ENCODE measurements at places on chromosomes 6 and 20.

GRCh38 chr6:106272287-106272686, 53.3 kb downstream of the ATG5 start:
- no peak for DNase-seq

DNA sequence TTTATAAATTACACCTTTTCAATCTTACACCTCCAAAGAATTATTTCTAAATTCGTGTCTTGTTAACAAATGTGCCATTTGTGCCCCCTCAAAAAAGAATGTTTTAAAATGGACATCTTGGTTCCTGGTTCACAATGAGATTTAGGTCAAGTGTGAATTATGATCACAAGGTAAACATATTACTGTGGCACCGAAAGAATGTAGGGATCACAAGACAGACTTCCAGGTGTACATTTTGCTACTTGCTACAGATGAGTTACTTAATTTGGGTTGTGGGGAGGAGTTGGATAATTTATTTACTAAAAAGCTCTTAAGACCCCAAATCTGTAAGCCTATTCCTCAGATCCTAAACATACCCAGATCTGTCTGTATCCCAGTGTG, 25.0 kb upstream of the ADTRP start:
- DNase-seq = no peak

DNA sequence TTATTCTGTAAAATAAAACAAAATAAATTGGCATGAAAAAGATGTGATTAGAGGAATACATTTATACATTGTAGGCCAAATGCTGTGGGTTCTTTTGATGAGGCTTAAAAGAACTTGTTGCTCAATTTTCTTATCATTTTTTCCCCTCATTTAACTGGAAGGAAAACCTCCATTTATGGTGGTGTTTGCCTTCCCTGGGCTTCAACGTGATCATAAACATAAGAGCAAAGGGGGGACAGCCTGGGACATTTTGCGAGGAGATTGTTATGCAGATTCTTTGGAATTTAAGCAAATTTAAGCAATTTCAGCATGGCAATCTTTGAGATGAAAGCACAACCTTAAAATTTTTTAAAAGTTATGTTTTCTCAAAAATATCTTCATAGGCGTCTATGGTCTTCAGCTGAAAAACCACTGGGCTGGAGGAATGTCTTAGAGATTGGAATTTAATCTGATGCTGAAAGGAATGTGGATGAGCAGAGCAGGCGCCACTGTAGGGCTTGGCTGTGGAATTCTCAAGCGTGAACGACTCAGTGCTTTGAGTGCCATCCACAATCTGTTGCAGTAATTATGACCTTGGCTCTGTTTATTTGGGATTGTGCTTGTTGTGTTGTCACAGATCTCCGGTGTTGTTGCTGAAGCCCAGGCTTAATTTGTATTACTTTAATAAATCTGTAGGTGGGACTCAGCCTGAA, 149.4 kb upstream of the MLIP start:
- no peak for DNase-seq

- no peak for DNase-seq
These were observed 18.8 kb downstream of the MRPL14 start for GRCh38 chr6:44108471-44108870.

GRCh38 chr6:89583559-89583958, 55.0 kb downstream of the LYRM2 start:
- DNase-seq = no peak

DNA sequence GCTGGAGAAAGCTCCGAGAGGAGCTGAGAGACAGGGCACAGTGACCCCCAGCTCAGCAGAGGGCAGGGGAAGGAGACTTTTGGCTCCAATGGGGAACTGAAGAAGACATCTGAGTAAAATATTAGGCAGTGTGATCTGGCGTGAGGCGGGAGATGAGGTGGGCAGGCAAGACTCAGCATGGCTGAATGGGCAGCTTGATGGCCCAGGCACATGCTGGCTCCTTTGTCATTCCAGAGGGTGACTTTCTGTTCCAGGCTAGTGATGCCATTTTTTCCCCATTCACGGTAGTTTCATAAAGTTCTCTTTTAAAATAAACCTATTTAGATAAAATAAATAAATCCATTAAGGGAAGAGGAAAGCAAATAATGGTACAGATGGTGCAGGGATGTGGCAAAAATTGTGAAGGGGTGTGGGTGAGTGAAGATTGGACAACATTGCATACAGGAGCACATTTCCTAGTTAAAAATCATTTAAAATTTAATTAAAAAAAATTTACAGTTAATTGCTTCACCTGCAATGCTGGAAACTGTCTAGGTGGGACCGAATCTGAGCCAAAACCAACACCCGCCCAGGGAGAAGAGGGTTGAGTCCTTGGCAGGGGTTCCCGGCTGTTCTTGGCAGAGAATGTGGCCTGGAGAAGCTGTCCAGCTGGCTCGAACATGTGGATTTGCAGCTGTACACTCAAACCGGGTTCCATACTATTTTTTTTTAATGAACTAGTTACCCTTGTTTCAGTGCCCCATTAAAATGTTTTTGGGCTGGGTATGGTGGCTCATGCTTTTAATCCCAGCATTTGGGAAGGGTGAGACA, 41.7 kb upstream of the PRELID3B start:
- no peak for DNase-seq

GRCh38 chr20:33211817-33212424, 5.2 kb upstream of the BPIFA3 start:
- peak; percentile 0 for DNase-seq

- no peak for DNase-seq
These were observed 176.5 kb downstream of the SLC16A10 start for GRCh38 chr6:111263837-111264236.

- no peak for DNase-seq
These were observed 31.8 kb downstream of the SAMD3 start for GRCh38 chr6:130190701-130191690.

DNA sequence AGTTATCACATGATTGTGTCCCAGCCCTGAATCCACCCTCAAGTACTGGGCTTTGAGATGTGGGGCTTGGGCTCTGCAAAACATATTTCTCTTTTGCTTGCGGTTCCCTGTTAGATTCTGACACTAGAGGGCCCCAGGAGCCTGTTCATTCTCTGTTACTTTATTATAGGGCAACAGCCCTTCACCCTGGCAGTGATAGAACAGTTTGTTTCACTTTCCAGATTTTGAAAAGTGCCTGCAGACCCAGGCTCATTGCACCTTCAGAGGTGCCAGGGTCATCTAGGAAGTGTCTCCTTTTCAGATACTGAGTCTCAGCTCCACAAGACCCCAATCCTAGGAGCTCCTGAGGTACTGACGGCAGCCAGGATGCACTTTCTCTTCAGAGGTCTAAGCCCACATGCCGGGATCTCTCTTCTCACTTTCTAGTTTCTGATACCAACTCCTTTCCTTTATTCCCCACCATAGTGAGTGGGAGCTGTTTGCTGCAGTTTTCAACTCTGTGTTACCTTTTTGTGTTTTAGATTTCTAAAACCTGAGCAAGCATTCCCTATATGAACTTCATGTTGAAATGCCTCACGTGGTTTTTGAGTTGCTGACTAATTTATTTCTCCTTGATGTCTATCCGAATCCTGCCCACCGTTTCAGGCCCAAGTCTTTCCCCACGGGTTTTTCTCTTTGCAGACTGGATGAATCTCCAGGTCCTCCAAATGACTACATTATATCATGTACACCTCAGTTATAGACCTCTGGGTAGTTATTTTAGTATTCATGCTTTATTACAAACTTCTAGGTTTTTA, 10.9 kb downstream of the ABT1 start:
- DNase-seq = no peak

DNA sequence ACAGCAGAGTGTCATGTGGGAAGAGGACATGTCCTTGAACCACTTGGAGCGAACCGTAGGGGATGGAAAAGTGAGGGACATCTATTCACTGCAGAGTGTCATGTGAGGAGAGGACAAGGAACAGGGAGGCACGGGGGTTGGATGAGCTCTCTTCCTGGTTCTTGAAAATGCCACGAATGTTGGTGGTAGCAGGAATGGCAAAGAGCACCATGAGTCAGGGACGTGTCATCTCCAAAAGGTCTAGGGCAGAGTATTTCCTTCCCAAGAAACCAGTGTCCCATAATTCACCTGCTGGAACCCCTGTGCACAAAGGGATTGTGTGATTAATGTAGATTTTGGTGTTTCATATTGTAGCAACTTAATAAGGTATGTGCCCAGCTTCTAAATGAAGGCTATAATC, 136.8 kb downstream of the BFSP1 start:
- DNase-seq = no peak

DNA sequence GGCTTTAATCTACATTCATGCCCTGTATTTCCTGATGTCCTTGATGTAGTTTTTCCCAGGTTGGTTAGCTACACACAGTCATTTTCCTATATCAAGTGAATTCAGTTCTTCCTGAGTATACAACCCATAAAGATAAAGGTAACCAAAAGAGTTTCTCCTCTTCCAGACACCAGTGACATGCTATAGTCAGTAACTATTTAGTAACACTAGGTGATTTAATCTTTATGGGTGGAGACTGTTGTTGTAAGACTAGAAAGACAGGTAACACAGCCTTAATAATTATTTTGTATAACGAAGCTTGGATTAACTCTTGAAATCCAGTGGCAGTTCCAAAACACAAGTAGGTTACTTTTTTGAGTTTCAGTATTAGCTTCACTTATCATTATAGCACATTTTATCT, 17.6 kb downstream of the MCUR1 start:
- no peak for DNase-seq

DNA sequence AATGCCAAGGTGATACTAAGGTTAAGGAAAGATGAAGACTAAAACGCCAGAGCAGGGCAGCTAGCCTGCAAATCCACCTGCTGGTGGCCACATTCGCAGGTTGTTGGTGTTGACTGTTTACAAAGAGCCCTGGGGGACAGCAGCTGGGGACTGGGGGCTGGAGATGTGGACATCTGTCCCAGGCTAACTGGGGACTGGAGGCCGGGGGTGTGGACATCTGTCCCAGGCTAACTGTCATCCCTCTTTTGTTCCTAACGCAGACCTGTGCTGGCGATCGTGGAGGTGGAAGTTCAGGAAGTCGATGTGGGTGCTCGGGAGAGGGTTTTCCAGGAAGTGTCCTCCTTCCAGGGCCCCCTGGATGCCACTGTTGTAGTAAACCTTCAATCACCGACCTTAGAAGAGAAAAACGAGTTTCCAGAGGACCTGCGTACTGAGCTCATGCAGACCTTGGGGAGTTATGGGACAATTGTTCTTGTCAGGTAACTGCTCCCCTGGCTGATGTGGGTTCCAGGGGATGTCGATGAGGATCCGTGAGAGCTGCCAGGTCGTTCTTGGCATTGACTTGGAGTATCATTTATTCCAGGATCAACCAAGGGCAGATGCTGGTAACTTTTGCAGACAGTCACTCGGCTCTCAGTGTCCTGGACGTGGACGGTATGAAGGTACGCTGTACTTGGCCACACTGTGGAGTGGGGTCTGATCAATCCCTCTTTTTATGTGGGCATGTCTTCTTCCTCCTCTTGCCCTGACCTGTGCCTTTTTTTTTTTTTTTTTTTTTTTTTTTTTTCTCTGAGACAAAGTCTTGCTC, 87.0 kb downstream of the SERAC1 start:
- DNase-seq = no peak

- no peak for DNase-seq
These were observed 22.4 kb downstream of the BFSP1 start for GRCh38 chr20:17508756-17509155.

DNA sequence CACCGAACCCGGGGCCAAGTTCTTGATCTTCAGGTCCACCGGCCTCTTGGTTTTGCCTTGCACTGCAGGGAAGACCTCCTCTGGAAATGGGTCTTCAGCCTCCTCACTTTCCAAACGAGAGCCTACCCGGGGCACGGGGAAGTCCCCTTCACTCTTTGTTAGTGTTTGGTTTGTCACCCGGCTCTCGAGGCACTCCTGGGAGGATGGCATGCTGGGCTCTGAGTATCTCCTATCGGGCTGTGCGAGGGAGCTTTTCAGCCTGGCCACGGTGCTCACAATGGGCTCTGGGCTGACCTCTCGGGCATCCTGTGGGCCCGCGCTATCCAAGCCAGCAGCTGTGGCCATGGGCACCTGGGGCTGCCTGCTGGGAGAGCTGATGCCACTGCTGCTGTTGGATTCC, 8.1 kb downstream of the TAGAP start:
- DNase-seq = no peak

- DNase-seq = no peak
These were observed 17.9 kb upstream of the NELFCD start for GRCh38 chr20:58963060-58963584.

DNA sequence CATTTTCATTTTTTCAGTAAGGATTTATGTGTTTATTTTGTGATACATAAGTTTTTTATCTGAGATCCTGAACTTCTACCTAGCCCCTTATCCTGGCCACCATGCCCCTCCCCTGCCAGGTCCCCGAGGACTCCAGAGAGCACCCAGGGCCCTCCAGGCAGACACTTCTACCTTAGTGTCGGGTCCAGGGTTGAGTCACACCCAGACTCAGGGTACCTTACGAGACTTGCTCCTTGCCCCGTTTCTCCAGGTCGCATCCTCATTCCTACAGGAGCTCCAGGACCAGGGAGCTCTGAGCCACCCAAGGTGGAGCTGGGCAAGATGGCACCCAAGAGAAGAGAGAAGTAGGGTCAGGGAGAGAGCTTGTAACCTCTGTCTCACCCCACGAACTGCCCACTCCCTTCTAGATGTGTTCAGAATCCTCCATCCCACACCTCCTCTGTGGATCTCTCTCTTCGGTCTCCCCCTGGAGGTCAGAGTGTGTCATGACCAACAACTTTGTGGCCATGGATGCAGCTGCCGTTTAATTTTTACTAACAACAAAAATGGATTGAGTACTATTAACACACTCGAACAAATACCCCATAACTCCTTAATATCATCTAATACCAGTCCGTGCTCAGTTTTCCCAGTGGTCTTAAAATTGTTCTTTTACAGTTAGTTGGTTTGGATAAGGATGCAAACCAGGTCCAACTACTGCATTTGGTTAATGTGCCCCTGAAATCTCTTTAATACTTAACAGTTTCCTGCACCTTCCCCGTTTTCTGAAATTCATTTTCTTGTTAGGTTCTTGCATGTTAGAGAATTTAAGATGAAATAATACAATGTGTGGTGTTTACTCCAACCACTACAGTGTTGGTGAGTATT, 130.6 kb upstream of the INSM1 start:
- no peak for DNase-seq

- no peak for DNase-seq
These were observed 64.8 kb downstream of the CARMIL1 start for GRCh38 chr6:25343984-25344383.

DNA sequence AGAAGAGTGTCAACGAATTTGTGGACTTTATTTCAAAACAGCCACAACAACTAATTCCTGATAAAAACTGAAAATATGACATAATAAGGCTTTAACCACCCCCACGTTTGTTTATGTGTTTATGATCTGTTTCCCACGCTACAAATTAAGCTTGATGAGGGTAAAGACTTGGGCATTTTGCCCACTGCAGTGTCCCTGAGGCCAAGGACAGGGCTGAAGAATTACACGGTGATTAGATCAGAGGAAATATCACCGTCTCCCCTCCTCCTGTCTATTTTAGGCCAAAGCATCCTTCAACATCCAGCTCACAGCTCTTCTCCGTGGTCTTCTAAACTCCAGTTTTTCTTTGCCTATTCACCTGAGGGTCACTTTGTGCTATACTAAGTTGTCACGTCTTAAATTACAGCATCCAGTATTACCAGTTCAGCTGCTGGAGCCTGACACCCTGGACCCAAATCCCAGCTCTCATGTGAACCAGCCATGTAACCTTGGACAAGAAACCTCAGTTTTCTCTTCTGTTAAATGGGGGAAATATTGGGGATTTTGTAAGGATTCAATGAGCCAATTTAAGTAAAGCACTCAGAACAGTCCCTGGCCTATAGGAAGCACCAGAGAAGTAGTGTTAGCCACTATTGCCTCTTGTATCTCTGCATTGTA, 15.2 kb upstream of the ARFGEF2 start:
- DNase-seq = no peak

GRCh38 chr20:36399147-36399968, 93.2 kb downstream of the DLGAP4 start:
- no peak for DNase-seq

- no peak for DNase-seq
These were observed 23.5 kb upstream of the CTNNBL1 start for GRCh38 chr20:37670351-37670791.
